ENCODE measurements at places on chromosomes 16 and 17.
A peak's percentile ranks its signal among the peaks of the same experiment; 100 is the strongest.

DNA sequence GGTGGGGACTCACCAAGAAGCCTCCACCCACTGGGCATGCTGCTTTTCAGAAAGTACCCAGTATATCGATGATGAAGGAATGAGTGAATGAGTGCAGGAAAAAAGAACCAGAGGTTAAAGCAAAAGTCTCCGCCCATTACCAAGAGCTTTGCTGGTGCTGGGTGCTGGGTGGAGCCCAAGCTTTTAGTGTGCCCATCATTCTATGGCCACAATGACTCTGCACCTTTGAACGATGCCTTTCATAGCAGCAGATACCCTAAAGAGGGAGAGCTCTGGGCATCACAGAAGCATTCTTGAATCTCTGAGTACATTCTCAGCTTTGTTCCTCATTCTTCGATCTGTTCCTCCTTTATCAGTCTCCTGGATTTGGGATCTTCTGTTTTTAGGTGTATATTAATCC lies 450.7 kb upstream of the CCL2 start:
- DNase-seq = no peak

DNA sequence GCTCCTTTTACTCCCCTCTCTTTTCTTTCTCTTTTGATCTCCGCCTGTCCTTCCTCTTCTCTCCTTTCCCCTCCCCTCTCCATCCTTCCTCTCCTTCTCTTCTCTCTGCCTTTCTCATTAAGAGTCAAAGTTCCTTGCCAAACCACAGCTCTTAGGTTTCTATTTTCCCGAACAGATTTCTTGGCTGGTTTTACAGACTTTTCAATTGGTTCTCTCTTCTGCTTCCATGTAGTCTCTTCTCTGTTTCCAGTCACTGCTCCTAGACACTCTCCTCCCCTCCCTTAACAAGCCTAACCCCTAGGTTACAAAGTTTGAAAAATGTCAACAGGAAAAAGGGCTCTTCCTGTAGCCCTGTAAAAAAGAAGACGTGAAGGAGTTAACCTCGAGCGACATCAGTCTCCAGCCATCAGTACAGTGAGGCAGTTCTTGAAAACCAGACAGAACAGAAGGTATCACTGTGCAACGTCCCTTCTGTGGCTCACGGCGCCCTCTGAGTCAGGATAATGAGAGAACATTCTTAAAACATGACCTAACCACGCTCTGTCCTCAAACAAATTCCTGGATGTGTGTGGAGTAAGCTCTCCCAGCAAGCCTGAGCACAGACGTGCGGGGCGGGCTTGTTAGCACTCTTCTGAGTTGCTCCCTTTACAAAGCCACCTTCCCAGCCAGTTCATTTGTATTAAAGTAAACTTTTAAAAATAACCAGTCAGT lies 11.6 kb upstream of the MARCHF10 start:
- DNase-seq = no peak

GRCh38 chr16:1290063-1290501 lies 19.4 kb upstream of the UBE2I start:
- no peak for DNase-seq

- peak; percentile 82 for DNase-seq
Observed at GRCh38 chr16:678858-679813, 1.1 kb upstream of the STUB1 start.

DNA sequence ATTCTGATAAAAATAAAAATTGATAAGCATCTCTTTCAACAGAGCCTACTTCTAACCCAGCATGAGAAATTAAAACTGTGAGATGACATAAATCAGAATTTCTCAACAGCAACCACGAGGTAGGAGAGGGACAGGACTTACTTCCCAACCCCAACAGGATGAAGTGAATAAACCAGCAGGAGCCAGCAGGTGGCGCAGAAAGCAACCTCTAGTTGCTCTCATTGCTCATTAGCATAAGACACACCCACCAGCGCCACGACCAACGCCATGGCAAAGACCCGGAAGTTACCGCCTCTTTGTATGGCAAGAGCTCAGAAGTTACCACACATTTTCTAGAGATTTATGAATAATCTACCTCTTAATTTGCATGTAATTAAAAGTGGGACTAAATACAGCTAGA lies 189.4 kb upstream of the CDH8 start:
- no peak for DNase-seq

- no peak for DNase-seq
Observed at GRCh38 chr16:68426347-68426652, 22.0 kb downstream of the SMPD3 start.

GRCh38 chr17:70819183-70819582 lies 649.9 kb downstream of the KCNJ2 start:
- no peak for DNase-seq

DNA sequence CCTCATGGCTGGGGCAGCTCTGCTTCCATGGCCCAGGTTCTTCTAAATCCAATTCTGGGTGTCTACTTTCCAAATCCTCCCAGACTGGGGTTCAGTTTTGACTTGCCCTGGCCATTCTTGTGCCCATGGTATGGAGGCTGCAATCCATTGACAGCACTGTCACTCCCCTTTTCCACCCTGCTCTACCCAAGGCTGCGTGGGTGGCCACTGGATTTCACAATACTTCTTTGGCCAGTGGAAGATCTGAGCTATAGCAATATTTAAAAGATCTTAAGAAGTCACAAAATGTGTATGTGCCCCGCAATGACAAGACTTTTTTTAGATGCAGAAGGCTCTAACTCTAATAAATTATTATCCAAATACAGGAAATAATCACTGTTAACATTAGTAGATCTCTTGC lies 329.4 kb upstream of the CCL2 start:
- DNase-seq = no peak

DNA sequence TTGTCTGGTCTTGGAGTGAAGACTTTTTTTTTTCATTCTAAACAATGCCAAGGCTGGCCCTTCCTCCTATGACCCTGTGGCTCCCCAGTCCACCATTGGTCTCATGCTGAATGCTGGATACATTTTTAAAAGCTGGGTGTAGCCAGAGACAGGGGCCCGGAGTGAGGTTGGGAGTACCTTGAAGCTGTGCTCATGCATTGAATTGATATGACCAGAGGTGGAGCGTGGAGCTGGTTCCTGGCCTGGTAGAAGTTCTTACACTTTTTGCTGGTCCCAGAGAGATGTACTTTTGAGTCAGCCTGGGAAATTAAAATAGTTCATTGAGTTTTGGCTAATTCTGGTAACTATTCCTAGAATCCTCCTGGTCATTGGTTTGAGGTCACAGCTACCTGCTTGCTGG lies 83.6 kb downstream of the CMIP start:
- DNase-seq = no peak

DNA sequence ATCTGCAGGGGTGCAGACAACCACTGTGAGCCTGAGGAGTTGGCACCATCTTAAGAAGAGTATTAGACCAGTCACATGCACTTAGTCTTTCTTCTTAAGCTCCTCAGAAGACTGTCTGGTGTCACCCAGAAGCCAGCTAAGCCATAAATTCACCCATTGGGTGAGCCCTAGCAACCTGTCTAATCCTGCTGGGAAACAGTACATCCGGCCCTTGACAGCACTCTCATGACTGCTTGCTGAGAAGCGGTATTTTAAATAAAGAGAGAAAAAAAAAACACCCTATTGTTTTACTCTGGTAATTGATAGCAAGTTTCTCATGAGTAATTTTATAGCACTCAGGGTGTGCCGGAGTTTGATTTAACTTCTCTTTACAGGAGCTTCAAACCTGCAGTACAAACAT lies 134.7 kb downstream of the SOX9 start:
- no peak for DNase-seq

GRCh38 chr17:48144231-48144630 lies 36.7 kb downstream of the SNX11 start:
- DNase-seq = no peak

- DNase-seq = no peak
Observed at GRCh38 chr16:22225060-22225459, 19.0 kb downstream of the EEF2K start.

DNA sequence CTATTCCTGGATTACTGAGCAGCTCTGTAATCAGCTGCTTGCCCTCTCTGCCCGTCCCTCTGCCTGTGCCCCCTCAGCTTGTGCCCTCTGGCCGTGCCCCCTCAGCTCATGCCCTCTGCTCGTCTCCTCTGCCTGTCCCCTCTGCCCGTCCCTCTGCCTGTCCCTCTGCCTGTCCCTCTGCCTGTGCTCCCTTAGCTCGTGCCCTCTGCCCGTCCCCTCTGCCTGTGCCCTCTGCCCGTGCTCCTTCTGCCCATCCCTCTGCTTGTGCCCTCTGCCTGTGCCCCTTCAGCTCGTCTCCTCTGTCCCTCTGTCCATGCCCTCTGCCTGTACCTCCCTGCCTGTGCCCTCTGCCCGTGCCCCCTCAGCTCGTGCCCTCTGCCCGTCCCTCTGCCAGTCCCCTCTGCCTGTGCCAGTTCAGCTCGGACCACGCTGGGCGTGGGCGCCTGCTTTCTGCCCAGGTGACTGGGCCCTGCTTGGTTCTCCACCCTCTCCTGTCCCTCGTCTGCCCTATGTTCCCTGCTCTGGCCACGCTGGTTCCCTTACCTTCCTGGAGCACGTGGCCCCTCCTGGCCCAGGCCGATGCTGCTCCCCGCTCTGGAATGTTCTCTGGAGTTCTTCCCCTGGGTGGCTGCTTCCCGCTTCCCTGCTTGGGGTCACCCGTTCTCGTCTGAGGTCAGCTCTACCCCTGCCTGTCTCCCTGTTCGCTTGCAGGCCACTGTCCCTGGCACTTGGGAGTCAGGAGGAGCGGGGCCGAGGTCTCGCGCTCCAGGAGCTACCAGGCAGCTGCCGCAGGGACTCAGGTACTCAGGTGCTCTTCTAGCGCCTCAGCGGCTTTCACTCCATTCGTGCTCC lies 63.9 kb downstream of the BANP start:
- DNase-seq = no peak

- no peak for DNase-seq
Observed at GRCh38 chr17:82869536-82869935, 29.7 kb upstream of the ZNF750 start.

GRCh38 chr16:80323808-80324195 lies 217.0 kb upstream of the DYNLRB2 start:
- no peak for DNase-seq

DNA sequence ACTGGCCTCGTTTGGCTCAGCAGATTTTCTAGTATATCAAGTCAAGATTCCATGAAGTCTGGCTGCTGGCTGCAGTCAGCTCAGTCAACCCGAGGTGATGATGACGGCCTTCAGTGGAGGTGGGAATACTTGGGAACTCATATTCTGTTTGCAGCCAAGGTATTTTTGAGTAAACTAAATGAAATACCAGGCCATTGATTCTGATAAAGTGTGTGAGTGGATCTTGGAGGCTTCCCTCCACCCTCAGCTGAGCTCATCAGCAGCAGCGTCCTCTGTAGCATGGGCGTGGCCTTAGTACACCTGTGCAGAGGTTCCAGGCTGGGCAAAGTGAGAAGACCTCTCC lies 22.0 kb upstream of the TACO1 start:
- DNase-seq = no peak

Data from C1 segment of cervical spinal cord (tissue), 14 donors.